RWPE1 (cell line): ENCODE measurements at places on chromosomes 6 and 20.

DNA sequence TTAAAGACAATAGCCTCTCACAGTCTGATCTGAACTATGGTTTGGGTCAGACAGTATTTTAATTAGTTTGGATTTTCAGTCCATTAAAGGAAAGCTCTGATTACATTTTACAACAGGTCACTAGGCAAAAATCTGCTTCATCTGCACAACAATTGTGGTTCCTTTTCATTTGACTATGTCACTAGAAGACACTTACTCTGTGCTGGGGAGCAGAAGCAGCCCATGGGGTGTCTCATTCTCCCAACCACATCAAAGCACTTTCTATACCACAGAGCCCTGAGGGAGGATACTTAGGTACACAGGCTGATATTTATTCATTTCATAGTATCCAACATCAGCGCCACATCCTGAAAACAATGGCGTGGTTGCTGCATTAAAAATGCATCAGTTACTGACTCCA is 36.6 kb upstream of the HDAC2 start:
- no peak for DNase-seq

DNA sequence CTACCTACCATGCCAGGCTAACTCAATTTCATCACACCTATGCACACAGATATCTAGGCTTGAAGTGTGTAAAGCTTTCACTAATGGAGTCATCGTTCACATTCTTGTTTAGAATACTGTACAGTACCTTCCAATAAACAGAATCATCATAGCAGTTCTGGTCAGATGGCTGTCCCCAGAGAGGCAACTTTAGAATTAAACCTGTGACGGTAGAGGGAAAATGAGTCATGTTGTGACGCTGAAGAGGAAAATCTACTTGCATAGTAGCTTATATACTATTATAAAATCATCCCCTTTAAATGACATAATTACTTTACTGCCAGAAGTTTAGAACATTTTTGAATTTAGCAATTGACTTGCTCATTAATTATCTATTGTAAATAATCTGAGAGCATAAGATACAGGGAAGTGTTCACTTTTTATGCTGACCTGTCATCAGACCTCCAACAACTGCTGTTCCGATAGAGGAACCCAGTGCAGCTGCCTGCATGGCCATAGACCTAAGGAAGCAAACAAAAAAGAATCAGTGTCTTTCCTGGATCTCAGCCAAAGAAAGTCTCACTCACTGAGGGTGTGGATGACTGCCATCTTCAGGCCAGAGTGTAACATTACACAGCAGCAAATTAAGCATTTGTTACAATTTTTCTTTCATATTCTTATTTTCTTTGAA is 29.8 kb downstream of the RHAG start:
- peak; percentile 73 for DNase-seq

- no peak for DNase-seq
These were observed 7.1 kb downstream of the L3MBTL1 start for GRCh38 chr20:43514648-43514999.

DNA sequence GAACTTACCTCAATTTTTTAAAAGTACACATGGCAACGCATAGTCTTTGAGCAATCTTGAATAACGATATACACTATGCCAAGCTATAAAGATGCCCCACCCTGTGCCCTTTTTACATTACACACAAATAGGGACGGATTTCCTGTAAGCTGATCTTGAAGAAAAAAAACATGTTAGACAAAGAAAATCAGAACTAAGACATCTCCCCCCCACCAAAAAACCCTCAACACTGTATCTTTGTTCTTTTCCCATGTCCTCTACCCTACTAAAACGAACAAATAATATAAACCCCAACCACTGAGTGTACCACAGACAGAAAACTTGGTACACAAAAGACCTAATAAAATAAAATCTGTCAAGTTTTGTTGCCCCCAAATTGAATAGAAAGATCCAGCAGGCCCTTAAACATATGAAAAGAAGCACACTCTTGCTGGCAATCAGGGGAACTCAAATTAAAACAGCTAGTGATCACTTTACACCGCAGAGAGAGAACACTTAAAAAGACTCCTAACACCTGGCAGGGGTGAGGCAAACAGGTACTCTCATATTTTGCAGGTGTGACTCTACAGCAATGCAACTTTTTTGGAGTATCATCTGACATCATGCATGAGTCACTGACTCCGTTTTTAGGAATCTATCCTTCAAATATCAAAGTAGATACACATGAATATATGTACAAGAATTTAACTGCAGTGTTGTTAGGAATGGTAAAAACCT is 29.6 kb downstream of the BACH2 start:
- DNase-seq = no peak

DNA sequence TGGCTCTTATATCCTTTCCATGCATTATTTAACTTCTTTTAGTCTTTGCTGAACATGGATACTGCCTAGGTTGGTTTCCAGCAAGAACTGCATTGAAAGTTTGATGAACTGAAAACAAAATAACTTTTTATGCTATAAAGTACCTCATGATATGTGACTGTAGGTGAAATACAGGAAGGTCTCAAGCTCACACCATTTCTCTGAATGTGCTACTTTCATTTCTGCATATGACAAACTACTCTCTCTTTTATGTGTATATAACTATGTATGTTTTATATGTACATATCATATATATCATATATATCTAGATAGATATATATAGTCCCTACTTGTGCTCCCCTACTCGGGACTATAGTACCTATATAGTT is 65.9 kb downstream of the AIG1 start:
- no peak for DNase-seq

- no peak for DNase-seq
These were observed 31.2 kb upstream of the SMIM28 start for GRCh38 chr6:138346302-138347195.

DNA sequence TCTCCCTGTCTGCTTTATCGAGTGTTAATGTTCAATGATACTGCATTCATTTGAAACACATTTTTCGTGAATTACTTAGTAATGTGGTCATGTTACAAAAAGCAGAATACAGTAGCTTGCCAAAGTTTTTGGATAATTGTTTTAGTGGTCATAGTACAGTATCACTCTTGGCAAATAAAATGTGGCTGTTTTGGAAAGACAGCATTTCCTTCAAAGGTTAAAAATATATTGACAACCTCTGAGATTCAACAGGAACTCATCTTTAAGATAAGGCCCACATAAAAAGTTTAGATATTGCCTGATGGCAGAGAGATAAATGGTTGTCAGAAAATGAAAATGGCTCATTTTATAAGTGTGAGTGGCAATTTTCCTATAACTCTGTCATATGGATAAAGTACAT is 297.7 kb upstream of the MAN1A1 start:
- no peak for DNase-seq

GRCh38 chr20:49785852-49786175 is 26.8 kb upstream of the SLC9A8 start:
- DNase-seq = no peak

DNA sequence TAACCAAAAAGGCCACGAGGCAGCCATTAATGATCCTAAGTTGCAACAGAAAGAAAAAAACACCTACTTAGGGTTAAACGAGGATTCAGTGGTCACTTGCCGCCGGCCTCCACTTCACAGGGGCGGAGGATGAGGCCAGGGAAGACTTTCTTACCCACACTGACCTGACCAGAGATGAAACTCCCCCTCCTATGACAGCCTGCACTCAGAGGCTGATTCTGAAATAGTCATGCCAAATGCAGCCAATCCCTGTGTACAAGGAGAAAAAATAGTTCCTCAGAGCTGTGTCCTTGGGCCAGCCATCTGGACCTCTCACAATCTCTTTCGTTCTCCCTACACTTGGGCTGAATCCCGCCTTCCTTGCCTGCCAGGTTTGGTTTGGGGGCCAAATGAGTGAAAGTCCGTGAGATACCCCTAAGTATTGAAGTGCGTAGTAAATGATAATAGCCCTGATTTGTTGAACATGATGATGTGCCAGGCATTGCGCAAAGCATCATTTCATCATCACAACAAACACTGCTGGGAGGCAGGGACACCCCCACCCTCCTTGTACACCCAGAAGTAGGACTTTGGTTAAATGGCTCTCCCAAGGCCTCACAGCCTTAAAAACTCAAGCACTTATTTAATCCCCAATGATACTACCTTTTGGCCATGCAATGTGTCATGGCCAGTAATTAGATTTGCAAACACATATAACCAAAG is 3.2 kb upstream of the IRF4 start:
- DNase-seq = no peak

GRCh38 chr6:100678027-100678426 is 203.1 kb downstream of the ASCC3 start:
- DNase-seq = no peak

DNA sequence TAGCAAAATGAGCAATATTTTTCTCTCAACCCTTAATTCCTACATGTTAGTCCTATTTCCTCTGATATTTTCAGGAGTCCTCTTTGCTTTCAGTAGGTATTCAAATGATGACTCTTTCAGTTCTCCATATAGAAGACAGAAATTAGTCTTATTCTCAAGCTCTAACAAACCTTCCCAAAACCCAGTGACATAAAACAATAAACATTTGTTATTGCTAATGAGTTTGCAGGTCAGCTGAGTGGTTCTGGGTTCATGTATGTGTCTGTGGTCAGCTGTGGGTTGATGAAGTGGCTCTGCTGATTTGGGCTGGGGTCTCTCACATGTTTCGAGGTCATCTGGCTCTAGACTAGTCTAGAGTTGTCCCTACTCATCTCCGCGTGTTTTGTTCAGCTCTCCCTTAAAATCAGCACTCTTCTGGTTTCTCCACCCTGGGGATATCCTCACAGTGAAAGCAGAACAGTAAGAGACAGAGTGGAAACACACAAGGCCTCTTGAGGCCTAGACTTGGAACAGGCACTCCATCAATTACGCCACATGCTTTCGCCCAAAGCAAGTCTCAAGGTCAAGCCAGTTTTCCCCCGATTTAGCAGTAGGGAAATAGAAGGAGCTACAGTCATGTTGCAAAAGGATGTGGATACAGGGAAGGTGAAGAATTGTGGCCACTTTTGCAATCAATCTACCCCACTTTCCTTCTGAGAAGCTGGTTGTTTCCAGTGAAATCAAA is 273.0 kb downstream of the PLCB1 start:
- DNase-seq = no peak

DNA sequence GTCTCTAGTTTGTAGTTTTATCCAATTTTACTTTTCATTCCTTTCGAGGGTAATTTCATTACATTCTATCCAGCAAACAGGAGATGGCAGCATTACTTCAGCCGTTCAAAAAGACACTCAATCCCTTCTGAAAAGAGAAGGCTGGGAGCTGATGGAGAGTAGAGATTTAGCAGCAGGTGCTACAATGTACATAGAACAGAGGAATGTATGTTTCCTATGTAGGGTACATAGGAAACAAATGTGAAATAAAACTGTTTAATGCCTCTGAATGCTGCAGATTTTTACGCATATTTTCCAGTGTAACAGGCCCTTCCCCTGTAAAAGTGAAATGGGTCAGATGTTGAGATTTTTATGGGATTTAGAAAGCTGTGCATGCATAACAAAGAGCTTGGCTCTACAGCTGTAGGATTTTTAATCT is 16.0 kb downstream of the RPS12 start:
- DNase-seq = no peak

DNA sequence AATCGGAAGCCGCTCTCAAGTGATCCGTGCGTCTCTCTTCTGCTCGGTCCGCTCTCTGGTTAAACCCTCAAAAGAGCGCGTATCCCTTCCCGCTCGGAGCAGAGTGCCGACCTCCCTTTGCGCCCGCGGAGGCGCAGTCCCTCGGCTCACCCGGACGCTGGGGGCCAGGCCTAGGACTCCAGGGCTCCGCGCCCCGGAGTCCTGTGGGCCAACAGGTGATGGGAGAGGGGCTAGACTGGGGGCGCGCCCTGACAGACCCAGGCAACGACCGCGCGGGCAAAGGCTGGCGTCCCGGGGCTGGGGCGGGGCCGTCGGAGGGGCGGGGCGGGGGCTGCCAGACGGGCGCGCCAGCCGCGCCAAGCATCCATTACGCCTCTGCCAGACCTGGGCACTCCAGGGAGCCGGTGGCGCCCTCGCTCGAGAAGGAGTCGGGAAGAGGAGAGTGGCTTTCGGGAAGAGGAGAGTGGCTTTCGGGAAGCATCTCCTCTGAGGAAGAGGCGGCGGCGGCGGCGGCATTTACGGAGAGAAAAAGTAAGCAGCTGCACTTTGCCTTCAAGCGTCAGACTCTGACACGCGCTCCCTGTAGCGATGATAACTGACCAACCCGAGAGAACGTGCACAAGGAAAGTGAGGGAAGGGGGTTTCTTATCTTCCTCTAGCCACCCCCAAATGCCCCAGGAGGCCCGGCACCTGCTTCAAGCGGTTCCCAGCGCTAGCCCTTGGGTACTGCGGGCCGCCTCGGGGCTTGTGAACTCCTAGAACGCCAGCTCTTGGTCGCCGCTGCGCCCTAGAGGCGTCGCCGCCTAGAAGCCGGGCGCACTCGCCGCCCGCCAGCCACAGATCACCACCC is 2.6 kb downstream of the EPHA7 start:
- DNase-seq = peak; percentile 11

DNA sequence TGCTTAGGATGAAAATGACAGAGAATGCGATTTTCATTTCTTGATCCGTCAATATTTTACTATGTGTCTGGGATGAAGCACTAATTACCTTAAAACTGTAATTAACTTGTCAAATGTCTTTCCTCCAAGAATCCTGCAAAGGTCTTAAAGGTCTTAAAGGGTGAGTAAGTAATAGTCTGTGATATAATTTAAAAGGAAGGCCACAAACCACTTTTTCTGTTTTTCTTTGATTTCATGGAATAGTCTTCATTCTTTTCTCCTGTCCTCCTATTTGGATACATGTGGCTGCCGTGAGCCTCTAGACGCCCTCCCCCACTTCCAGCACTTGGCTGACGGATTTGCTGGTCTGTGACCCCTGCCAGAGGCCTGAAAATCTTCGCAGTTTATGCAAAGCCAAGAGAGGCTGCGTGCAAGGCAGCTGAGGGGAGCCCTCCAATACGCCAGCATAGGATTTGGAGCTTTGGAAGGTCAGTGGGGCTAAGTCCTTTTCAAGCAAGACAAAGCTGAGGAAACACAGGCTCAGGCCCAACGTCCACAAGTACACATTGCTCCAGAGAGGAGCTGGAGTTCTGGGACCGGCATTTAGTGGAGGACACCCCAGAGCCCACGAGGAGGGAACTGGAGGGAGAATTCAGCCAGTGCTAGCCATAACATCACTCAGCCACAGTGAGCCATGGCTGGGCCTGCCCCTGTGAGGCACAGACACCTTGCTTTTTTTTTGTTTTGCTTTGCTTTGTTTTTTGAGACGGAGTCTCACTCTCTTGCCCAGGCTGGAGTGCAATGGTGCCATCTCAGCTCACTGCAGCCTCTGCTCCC is 382.6 kb downstream of the SMOC2 start:
- DNase-seq = no peak
